ENCODE measurements at places on chromosomes 4 and X.

GRCh38 chr4:15955670-15956069 lies 7.3 kb downstream of the FGFBP2 start:
- DNase-seq = no peak

GRCh38 chr4:54571293-54572151 lies 86.2 kb upstream of the KIT start:
- DNase-seq = no peak

DNA sequence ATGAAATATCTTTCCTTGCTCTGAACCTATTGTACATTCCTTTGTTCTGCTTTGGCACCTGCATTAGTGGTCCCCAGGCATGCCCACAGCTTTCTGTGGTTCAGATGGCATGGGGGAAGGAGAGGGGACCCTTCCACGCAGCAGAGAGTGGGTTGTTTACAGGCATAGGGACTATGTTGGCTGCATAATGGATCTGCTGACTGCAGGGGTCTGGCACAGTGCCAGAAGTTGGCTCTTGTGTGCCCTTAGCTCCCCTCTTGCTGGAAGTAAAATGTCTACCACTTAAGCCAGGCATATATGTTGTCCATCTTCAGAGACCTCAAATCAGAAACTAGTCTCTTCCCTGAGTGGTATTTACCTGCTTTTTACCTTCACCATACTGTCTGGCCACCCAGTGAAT lies 651.9 kb upstream of the PCDH7 start:
- no peak for DNase-seq

DNA sequence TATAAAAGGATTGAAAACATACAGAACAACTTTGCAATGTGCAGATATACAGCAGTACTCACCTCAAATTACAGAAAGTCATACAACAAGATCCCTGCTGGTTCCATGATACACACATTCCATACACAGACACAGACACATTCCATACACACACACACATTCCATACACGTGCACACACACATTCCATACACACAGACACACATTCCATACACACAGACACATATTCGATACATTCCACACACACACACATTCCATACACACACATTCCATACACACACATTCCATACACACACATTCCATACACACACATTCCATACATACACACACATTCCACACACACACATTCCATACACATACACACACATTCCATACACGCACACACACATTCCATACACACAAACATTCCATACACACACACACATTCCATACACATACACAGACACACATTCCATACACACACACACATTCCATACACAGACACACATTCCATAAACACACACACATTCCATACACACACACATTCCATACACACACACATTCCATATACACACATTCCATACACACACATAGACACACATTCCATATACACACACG lies 13.7 kb downstream of the LINC00632 start:
- no peak for DNase-seq

DNA sequence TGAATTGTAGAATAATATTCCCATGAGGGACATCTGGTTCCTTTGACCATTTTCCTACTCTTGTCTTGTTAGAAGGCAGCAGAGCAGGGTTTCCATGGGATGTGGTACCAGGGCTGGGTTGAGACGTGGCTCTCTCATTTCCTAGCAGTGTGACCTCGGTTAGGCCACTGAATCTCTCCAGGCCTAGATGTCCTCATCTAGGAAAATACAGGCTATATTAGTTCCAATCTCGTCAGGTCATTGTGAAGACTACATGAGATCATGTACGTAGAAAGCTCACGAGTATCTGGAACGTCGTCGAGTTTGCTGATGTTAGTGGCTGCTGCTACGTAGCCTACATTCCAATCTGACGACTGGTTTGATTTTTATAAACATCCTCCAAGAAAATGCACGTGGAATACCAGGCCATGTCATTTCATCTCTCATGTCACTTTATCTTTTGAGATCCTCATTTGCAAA lies 278.2 kb upstream of the GATB start:
- no peak for DNase-seq

DNA sequence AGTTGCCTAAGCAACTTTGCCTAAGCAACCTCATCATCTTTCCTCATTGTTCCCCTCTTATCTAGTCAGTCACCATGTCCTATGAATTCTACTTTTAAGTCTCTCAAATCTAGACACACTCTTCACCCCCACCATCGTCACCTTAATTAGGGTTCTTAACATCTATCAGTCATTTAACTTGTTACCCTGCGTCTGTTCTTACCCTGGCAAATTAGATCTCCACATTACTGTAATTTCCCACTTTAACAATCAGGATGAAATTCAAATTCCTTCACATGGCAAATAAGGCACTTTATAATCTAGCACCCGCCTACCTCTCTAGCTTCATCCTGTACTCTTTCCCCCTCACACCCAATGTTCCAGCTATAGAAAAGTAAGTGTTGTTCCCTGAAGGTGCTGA lies 221.2 kb downstream of the GRIA3 start:
- no peak for DNase-seq

GRCh38 chr4:64068096-64068495 lies 341.2 kb downstream of the TECRL start:
- DNase-seq = no peak

DNA sequence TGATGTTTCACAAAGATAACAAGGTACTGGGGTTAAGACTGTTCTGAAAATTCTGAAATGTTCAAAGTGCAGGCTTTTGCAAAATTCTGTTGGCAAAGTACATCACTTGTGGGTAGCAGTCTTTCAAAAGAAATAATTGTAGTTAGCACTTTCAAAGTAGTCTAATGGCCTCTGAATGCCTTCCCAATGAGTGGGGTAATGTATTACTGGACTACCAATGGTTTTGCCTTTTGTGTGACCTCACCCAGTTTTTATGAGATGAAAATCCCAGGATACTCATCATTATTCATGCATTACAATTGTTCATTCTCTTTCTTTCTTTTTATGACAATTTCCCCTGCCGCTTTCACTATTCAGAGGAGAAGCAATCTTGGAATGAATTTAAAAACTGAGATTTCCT lies 686.1 kb downstream of the GLUD2 start:
- no peak for DNase-seq

- DNase-seq = no peak
These were observed 64.3 kb downstream of the PDLIM5 start for GRCh38 chr4:94516067-94516466.

DNA sequence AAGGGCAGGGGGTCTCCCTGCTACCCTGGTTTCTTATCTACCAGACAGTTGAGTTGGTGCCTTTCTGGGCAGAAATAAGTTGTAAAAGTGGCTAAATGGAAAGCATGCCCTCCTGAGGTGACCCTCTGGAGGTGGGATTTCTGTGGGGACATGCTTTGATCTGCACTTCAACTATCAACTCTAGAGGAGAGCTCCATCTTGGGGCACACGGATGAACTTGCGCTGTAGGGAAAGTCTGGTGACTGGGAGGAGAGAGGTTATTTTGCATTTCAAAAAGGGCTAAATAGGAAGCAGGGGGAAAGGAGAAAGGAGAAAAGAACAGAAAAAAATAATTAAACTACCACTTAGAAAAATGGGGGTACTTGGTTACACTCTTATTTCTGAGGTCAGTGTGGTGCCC lies 12.7 kb upstream of the RHOXF2B start:
- no peak for DNase-seq

- no peak for DNase-seq
These were observed 126.7 kb downstream of the DHRSX start for GRCh38 chrX:2374086-2374485.

GRCh38 chr4:23993373-23993772 lies 103.5 kb upstream of the PPARGC1A start:
- DNase-seq = no peak

DNA sequence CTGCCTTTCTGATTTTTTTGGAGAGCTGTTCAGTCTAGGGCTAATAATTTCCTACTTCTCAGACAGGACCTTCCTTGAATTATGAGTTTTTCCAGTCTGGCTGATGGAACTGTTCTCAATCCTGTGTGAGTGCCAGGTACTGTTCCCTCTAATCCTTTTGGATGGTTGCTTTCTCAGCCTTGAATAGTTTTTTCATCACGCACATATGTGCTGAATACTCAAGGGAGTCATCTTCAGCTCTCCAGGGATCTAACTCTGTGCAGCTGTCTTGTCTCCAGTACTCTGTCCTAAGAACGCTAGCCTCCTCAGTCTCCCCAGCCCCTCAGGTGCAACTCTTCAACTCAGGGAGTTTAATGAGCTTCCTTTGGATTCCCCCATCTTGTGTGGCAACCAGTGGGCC lies 93.2 kb downstream of the GASK1B start:
- DNase-seq = no peak

GRCh38 chrX:119194621-119195020 lies 41.5 kb upstream of the PGRMC1 start:
- no peak for DNase-seq

DNA sequence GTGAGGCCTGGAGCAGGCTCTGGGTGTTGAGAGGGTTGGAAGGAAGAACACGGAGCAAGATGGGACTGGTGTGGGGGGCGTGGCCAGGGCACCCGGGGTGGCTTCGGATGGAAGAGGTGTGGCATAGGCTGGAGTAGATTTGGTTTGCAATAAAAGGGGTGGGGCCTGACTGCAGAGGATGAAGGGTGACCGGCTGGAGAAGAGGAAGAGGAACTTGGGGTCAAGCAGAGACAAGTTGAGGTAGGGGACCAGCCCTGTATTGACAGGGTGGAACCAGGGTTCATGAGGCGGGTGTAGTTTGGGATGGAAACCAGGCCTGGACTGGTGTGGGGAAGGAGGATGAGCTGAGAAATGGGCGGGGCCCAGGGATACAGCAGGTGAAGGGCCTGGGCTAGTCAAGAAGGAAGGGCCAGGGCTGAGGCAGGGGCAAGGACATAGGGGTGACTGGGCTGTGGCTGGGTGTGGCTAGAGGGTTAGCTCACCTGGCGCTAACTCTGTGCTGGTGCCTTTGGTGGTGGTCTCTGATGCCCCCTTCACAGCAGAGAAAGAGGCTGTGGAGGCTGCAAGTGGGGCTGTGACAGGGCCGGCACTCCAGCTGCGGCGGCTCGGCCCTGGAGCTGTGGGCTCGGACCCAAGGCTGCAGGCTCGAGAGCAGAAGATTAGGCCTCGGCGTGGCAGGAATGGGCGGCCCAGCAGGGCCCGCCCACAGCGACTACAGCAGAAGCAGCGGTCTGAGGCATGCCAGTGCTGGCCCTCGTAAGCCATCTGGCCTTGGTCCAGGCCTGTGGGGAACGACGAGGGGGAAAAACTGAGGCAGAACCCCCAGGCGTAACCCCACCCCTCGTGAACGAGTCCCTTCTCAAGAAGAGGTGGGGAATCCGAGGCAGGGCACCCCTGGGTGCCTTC lies 5.0 kb downstream of the PLP2 start:
- DNase-seq = peak; percentile 46

DNA sequence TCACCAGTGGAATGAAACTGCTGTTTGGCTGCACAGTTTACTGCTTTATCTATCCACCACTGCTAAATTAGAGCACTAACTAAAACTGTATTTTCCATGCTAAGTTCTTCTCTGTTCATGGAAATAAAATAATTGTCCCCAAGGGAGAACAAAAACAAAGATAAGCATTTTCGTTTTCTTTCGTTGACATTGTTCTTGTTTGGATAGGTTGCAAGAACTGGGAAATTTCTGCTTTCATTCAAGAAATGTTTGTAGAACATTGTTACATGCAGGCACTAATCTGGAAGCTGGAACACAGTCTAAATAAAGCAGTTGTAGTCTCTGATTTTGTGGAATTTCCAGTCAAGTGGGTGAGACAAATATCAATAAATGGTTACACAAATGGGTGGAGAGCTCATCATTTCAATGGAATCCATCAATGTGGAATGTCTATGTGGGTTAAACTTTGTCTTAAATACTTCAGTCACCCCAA lies 5.8 kb upstream of the CXCL8 start:
- no peak for DNase-seq

DNA sequence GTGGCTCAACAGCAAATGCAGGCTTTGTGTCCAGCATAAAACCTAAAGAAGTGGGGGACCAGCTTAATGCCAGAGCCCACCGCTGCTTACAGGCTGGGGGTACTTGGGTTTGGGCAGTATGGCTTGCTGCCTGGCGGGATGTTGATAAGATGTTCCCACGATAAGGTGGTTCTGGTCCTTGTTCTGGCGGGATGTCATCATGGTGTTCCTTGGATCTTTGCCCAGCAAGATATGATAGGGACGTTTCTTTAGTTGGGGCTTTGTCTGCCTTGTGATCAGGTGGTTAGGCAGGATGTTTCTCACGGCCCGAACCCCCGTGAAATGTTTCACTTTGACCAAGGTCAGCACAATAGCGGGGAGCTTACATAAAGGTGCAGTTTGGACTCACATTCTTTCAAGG lies 35.3 kb downstream of the PNPLA4 start:
- no peak for DNase-seq

DNA sequence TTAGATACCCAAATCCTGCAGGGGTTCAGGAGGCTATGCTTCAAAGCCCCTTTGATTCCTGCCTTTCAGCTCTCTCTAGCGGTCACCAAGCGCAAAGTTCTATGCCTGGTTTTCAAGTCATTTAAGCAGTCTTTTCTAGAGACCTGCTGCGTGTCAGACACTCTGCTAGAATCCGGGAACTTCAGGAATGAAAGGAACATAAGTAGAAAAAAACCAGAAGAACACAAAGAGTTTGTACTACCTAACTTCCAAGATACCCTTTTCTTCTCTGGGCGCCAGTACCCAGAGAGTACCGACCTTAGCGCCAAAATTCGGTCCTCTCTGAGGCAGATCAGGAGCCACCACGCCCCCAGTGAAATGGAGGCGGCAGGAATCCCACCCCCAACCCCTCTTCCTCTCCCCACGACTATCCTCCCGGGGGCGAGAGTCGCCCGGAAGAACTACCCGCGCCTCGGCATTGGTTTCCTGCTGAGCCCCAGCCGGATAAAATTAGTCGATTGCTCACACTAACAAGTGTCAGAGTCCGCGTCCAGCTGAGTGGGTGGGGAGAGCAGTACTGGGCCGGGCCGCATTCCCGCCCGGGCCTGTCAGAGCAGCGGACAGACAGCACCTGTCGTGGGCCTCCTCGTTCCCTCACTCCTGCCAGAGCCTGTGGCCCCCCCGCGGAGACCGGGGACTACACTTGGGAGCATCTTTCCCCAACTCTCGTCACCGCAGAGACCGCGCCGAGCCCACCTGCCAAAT lies 78.8 kb downstream of the RLIM start:
- peak; percentile 9 for DNase-seq

All from CD4-positive, alpha-beta T cell treated with Interferon gamma for 1 hour (primary cell).